ACHN (cell line): ENCODE measurements at places on chromosomes 4 and X.

DNA sequence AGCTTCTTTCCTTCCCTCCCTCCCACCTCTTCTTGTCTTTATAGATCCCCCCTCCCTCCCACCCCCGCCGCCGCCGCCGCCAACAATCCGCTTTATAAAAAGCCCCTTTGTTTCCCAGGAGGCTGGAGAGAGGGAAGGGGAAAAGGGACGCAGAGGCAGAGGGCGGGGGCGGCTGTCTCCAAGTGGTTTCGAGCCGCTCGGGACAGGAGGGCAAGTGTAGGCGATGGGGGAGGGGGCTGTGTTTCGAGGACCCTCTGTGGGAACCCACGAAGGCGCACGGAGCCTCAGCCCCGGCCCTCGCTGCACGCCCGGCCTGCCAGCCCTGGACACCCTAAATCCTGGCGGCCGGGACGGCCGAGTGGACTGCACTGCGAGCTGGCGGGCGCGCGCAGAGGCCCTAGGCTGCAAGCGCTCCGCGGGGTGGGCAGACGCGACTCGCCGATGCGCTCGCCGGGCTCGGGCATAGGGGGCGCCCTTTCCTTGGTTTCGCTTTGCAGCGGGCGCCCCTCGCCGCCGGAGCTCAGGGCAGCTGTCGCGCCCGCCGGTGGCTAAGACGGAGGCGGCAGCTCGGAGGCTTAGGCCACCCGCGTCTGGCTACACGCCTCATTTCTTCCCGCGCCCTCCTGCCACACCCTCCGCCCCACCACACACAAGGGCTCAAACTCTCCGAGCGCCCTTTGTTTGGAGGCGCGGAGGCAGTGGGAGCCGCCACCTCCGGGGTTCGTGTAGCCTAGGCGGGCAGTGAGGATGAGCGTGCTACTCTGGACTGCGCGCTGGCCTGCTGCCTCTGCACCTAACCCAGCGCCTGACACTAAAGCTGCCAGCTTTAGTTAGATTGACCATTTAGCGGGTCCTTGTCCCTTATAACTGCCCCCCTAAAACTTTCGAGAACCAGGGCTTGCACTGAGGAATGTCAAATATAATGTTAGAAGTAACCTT lies 2.2 kb downstream of the MAMLD1 start:
- peak; percentile 65 for DNase-seq

- DNase-seq: no peak
These were observed 326.6 kb downstream of the GPAT3 start for GRCh38 chr4:83862471-83862870.

- no peak for DNase-seq
These were observed 190.3 kb upstream of the KLHL4 start for GRCh38 chrX:87327267-87327666.

DNA sequence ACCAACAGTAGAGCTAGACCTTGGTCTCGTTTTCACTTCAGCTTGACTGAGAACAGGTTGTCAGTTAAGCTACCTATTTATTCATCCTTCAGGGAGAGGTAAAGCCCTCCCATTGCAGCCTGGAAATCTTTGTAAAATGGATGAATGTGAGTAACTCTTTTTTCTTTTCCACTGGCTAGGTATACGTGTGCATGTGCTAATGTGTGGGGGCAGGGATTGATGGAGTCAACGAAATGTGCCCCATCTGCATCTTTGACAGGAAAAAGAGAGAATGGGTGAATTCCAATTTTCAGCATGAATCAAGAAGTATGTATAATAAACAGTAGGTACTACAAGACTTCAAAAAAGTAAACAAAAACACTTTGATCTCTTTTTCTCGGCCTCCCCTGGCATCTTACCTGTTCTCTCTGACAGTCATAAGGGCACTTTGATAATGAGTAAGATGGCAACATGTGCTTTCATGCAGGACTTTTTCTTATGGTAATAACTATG lies at the start of gene IL21:
IL21 (minus strand) TSS at position 51 of the 492 bp plus-strand sequence. CDS start 55 bp downstream, outside the sequence.
- DNase-seq: no peak

DNA sequence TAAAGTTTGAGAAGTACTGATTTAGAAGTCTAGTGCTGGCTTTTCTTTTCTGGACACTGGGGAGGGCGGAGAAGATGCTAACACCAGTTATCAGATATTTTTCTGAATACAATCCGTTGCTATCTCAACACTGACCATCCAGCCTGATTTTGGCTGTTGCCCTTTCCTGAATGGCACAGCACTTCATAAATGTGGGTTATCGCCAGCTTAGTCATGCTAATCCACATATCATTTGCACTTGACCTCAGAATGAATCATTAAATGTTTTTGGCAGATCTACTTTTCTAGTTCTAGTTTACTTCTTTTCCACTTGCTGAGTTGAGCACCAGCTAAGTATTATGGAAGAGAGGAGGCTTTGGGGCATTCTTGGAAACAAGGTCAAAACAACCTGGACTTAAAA lies 60.8 kb upstream of the ESX1 start:
- peak; percentile 46 for DNase-seq

- DNase-seq: no peak
These were observed 26.7 kb upstream of the GPRIN3 start for GRCh38 chr4:89334311-89334710.

DNA sequence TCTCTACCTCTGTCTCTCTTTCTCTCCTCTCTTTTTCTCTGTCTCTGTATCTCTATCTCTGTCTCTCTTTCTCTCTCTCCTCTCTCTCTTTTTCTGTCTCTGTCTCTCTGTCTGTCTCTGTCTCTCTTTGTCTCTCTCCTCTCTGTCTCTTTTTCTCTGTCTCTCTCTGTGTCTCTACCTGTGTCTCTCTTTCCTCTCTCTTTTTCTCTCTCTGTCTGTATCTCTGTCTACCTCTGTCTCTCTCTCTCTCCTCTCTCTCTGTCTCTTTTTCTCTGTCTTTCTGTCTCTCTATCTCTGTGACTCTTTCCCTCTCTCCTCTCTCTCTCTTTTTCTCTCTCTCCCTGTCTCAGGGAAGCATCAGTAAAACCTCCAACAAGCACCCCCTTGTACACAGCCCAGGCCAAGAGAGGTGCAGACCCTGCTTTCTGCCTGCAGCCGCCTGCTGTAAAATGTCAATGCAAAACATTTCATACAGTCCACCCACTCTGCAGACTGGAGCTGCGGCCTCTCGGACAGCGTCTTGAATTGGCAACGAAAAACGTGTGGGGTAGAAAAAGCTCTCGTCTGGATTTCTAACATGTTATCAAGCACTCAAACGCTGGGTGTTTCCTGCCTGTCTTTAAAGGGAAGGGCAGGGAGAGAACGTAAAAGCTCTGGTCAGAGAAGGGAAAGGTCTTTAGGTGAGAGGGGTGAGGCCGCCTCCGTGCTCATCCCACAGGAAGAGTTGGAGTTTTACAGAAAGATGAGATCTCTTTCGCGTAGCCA lies 3.7 kb upstream of the SHOX start:
- no peak for DNase-seq

DNA sequence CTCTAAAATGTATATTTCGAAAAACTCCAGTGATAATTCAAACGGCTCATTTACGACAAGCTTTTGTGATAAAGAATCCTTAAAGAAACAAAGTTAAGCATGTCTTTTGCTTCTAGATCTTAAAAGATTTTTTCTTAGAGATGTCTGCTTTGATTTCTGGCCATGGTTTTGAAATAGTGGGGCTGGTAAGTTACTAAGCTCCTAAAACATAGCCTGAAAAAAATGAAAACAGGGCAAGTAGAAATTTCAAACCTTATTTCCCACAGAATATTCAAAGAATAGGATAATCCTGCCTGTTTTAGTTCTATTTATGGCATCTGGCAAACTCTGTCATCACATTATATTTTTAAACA lies 318.3 kb downstream of the ARHGAP24 start:
- DNase-seq: no peak

- DNase-seq: no peak
These were observed 2.6 kb downstream of the TMEM35A start for GRCh38 chrX:101081231-101081630.

DNA sequence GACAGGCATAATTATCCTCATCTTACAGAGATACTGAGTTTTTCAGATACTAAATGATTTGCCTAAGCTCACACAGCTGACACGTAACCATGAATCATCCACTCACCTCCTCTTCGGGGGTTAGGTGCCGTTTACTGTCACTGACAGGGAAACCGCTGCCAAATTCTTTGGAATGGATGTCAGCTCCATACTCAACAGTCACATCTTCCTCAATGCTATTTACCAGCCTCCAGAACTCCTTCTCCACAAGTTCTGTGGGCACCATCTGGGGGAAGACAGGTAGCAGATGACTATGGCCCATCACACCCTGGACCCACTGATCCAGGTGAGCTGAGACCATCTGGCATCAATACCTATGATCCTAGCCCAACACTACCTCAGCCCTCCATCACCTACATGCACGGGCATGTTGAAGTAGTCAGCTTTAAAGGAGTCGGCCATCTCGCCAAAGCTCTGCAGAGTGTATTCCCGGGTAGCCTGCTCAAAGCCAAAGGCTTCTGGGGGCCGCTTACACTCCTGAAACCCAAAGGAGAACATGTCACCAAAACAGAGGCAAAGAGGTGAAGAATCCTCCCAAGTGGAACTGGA lies 13.5 kb downstream of the KDM5C start:
- no peak for DNase-seq

DNA sequence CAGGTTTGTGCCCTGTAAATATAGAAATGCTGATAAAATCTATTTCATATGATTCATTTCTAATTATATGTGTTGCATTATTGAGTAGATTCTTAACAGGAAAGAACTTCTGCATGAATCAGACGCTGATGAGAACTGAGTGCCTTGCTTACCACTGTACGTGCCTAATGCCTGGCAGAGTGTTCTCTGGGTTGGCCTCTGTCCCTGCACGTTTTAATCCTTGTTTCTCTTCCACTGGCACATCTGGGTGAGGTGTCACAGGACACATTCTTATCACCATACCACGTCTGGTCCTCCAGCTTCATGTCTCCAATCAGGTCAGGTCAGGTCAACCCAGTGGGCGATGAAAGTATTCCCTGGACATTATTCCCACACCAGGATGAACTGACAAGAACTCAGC lies 53.6 kb downstream of the KLF3 start:
- DNase-seq: no peak

DNA sequence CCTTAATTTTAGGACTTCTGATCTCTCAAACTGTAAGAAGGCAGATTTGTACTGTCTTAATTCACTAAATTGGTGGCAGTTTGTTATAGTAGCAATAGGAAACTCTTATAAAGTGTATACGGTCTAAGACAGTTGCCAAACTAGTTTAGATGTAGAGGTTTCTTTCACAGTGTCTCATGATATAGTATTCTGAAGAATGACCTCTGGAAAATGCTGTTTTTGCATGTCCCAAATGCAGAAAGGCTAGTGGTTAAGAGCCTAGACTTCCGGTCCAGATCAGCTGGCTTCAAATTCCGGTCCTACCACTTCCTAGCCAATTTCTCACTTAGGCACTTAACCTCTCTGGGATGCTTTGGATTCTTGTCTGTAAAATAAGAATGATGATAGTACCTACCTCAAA lies 538.5 kb downstream of the CENPC start:
- no peak for DNase-seq

GRCh38 chrX:69014200-69014599 lies 151.1 kb downstream of the PJA1 start:
- no peak for DNase-seq

DNA sequence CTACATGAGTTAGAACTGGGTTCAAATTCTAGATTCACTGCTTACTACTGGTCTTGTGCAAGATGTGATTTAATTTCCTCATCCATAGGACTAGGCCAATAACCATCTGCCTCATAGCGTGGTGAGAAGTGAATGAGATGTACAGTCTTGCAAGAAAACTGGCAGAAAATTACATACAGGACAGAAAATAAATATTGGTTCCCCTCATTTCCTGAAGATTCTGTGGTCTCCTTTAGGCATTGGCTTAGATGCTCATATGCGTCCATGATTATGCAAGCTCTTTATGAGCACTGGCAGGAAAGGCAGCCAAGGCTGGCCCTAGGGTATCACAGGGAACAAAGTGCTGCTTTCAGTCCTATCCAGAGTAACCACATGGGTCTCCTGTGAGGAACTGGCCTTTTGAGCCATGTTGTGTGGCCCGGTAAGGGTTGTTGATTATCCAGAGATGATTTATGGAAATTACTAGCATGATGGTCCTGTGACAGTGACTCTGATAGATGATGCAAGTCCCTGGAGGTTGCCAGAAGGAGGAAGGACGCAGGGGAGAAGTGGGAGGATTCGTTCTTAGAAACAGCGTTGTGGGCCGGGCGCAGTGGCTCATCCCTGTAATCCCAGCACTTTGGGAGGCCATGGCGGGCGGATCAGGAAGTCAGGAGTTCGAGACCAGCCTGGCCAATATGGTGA lies 9.9 kb upstream of the MOB1B start:
- no peak for DNase-seq

DNA sequence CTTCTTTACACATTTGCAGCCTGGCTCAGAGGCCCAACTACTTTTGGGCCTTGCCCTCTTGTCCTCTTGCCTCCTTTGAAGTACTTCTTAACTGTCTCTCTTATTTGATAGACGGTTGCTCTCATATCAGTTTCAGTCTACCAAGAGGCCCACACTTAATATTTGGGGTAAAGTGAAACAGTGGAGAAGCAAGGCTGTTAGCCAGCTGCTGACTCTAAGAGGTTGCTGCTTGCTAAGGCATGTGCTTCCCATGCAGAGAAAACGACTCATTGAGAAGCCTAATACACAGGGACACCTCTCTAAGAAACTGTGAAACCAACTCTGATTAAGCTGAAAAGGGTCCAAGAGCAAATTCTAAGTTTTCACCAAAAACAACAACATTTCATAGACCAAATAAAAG lies 94.6 kb downstream of the PPP3CA start:
- no peak for DNase-seq

DNA sequence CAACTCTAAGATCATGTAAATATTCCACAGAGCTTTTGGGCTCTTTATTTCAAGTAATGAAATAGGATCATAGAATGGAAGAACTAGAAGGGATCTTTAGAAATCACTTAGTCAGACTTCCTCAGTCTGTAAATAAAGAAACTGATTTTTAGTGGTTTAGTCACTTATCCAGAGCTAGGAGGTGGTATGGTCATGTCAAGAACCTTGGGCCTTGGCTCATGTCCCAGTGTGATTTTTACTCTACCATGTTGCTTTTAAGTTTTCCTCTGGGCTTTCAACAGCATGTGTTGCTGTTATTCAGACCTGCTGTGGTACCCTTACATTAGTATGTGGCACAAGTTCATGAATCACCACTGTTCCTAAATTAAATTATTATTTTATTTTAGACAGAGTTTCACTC lies 184.9 kb downstream of the FRAS1 start:
- DNase-seq: no peak

- no peak for DNase-seq
These were observed 66.1 kb downstream of the BMP3 start for GRCh38 chr4:81096566-81096965.
